Heart left ventricle (tissue), 16 donors: ENCODE measurements at places on chromosomes 5 and 9.

GRCh38 chr9:129113645-129114304 lies 2.6 kb downstream of the PTPA start:
- DNase-seq: no peak

- DNase-seq: no peak
These were observed 113.5 kb upstream of the PPP1R26 start for GRCh38 chr9:135366104-135366503.

DNA sequence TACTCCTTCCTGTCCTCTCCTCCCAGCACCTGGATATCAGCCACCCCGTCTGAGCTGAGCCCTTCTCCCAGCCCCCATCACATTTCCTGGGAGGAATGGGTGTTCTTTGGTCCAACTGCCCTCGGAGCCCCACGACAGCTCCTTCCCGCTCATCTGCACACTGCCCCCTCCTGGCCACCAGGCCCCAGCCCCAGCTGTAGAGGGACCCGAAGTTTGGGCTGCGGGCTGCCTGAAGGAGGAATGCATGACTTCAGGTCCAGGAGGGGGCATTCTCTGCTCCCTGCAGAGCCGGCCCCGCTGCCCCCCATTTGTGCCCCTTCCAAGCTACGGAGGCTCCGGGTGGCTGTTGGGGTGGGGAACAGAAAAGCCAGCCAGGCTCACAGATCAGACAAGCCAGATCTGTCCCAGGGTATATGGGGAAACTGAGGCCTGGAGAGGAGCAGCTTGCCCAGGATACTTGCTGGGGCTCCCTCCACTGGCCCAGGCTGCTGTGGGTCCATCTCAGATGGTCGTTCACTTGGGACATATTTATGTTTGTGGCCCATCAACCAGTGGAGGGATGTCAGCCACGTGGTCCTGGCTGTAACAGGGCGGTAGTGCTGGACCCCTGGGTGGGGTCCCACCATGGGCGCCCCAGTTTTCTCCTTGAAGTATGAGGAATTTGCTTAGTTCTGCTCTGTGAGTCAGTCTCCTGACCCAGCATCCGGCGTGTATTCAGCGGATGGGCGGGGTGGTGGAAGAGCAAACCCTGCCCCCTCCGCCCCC lies 33.1 kb downstream of the DAB2IP start:
- no peak for DNase-seq

GRCh38 chr5:141504216-141504615 lies 15.3 kb downstream of the PCDHGC5 start:
- no peak for DNase-seq

- DNase-seq: no peak
These were observed 77.2 kb downstream of the MRPS30 start for GRCh38 chr5:44885903-44886302.

GRCh38 chr5:4735261-4735660 lies 404.9 kb upstream of the ADAMTS16 start:
- DNase-seq: no peak

DNA sequence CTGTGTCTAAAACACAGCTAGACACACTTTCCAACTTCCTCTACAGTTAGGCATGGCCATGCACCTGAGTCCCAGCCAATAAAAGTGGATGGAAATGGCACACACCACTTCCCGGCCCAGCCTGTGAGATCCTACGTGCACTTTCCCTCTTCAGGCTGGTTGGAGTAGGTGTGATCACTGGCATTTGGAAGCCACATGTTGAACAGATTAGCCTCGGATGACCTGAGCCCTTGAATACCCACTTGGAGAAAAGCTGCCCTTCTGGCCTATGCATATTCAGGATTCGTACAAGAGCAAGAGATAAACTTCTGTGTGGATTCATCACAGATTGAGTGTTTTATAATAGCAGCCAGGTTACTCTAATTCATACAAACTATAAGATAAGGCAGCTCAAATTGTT lies 359.0 kb upstream of the SLC30A5 start:
- no peak for DNase-seq

- no peak for DNase-seq
These were observed 41.8 kb downstream of the DPYSL3 start for GRCh38 chr5:147467973-147468508.

- no peak for DNase-seq
These were observed 75.9 kb upstream of the SEMA6A start for GRCh38 chr5:116650544-116650943.

- DNase-seq: no peak
These were observed 468.4 kb downstream of the KDM4C start for GRCh38 chr9:7226007-7226640.

GRCh38 chr9:125652759-125653158 lies 54.2 kb downstream of the MAPKAP1 start:
- no peak for DNase-seq

DNA sequence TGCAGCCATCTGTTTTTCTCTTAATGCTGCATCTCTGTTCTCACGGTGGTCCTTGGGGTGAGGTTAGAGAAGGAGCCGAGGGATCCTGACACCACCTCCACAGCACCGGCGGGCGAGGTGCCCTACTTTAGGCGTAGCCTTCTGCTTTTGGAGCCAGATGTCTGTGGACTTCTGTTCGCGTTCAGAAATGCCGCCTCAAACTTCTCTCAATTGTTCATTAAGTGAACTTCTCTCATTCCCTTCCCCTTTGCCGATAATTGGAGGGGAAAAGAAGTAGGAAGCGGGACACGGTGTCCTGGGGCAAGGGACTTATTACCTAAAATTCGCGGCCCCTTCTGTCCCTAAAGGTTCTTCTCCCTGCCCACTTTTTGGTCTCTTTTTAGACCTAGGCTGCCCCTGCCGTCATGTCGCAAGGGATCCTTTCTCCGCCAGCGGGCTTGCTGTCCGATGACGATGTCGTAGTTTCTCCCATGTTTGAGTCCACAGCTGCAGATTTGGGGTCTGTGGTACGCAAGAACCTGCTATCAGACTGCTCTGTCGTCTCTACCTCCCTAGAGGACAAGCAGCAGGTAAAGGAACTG lies 455 bp downstream of the KIF20A start:
- DNase-seq: no peak

DNA sequence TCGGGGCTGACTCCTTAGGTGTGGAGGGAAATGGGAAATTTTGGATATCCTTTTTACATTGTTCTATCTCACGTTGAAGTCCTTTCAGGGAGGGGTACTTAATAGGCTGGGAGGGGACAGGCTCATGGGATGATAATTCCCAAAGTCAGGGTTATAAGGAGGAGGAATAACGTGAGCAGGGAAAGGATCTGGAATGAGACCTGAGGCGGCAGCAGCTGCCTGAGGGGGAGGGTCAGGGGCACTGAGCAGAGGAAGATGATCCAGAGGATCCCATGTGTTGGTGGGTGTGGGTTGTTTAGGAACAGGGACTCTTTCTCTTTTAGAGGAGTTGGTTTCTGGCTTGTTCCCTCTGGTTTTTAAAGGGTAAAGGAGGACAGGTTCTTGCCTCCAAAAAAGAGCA lies 18.7 kb downstream of the IFT74 start:
- no peak for DNase-seq

DNA sequence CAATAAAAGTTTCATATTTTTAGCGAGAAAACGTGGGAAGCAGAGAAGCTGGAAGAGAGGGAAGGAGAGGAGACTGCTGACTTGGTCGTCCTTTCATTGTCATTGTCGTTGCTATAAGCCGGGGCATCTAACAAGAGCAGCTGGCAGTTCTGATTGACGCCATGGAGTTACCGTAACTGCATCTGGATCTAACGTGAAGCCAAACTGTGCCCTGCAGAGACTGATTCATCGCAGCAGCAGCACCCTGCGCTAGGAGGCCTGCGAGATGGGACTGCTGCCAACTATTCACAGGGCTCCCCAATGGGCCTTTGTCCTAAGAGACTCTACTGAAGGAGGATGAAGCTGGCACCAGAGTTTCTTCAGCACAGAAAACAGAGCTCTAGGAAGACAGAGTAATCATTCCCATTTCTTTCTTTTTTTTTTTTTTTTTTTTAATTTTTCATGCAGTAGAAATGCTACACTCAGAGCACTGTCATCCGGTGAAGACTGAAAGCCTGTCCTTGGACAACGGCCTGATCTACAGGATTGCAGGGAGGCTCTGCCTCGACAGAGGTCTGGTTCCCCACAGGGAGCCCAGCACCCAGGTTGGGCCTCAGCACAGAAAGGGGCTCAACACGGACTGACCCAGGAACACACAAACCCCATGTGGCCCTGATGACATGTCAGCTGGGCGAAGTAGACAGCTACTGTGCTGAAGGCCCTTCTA lies 47.8 kb downstream of the RETREG1 start:
- no peak for DNase-seq

- DNase-seq: no peak
These were observed 120.6 kb downstream of the PAM start for GRCh38 chr5:102875721-102876123.

GRCh38 chr9:99104459-99105151 lies at the start of gene TGFBR1:
Gene TGFBR1 (plus strand): TSS chr9:99105113. CDS start chr9:99105206, 93 bp downstream.
- DNase-seq: peak; percentile 96

DNA sequence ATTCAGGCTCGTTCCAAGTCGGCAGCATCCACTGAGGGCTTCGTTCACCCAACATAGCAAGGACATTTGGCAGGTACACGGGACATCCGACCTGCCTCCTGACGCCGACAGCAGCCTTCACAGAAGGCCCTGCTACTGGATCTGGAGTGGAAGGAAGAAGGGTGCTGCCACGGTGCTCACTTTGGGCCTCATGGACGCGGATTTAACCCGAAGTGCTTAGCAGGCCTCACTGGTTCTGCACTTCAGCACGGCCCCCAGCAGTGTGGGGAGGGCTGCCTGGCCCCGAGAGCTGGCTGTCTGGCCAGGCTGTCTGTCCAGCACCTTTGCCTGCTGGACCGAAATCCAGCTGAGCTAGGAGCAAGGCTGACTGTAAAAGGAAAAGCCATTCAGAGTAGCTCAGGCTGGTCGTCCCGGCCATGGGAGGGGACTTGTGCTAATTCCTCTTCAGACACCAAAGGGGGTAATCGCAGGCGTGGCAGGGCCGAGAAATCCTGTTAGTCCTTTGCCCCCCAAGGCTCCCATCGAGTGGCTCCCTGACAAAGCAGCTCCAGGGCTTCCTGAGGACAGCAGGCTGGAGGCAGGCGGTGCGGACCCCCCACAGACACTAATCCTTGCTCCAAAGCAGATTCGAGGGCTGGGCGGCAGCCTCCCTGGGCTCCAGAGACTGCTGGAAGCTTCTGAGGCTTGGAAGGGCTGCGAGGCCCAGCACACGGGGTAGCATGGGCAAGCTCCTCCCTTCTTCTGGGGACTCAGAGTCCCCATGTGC lies 11.1 kb upstream of the RXRA start:
- peak; percentile 23 for DNase-seq

GRCh38 chr9:101172616-101173015 lies 144.1 kb downstream of the PLPPR1 start:
- DNase-seq: no peak

DNA sequence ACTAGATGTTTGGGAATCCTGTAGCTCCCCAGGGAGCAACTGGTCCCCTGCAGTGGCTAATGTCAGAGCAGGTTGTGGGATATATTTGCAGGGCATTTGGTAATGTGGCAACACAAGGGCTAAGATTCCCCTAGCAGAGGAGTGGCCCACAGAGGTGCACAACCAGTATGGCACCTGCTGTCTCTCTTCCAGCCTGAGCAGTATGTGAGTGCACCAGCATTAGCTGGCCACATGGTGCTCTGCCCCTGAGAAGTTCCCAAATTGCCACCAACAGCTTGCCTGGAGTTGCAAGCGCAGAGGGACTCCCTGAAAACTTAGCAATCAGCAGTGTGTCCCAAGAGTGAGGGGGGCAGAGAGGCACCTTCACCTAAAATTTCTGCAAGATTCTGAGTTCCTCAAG lies 53.2 kb upstream of the SNCAIP start:
- no peak for DNase-seq

- peak; percentile 17 for DNase-seq
These were observed 16.9 kb downstream of the IL5 start for GRCh38 chr5:132526290-132526973.

- no peak for DNase-seq
These were observed 5.2 kb upstream of the NKD2 start for GRCh38 chr5:1003296-1003937.

- no peak for DNase-seq
These were observed 278.1 kb upstream of the TNC start for GRCh38 chr9:115396071-115396529.

GRCh38 chr5:58088941-58089340 lies 370.9 kb downstream of the PLK2 start:
- DNase-seq: no peak

DNA sequence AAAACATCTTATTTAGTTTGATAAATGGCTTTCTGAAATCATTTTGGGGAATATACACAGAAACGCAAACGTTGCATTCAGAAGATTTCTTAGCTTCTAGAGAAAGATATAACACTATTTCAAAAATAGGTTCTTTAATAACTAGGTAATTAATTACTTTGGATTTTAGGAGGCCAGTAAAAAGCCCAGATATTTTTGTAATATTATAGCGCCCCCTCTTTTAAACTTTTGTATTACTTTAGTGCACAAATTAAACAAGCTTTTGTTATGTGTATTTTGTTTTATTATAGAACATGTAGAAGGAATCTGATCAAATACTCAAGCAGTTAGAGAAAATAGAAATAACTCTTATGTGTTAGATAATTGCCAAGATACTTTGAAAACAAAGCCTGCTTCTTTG lies 57.7 kb downstream of the COMMD10 start:
- DNase-seq: no peak

- no peak for DNase-seq
These were observed 44.2 kb downstream of the MRPL36 start for GRCh38 chr5:1755321-1755949.

DNA sequence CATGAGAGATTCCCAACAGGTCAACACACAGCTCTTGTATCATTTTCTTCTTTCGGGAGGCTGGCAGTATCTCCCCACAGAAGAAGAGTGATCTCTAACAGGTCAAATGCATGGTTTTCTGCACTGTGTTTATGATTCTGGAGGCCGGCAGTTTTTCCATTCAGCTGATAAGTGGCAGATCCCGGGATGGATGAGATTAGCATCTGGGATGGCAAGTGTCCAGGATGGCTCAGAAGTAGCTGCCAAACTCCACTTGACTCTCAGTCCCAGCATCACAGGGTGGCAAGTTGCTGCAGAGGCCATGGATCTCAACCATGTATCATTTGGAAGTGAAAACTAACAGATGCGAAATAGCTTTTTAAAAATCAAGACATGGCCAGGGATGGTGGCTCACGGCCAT lies 97.8 kb upstream of the SLC44A1 start:
- no peak for DNase-seq

DNA sequence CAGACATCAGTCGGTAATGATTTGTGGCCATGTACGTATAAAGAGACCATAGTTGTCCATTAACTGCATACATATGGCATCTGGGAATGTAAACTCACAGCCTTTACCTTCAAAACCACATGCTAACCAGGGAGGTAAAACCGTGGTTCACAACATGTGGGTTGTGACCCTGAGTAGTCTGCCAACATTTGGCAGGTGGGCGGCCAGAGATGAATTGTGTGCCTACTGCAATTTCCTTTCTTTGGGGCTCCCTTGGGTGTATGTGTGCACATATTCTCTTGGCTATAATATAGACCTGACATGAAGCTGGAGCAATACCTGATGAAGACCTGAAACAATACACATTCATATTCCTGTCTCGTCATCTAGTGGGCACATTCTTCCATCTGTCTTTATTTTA lies 396.0 kb downstream of the MLLT3 start:
- no peak for DNase-seq

GRCh38 chr9:98644011-98644410 lies 64.7 kb downstream of the GABBR2 start:
- no peak for DNase-seq

GRCh38 chr9:69822116-69822750 lies 1.6 kb downstream of the CFAP95 start:
- no peak for DNase-seq

GRCh38 chr5:80930940-80931339 lies 29.2 kb upstream of the RASGRF2 start:
- no peak for DNase-seq

GRCh38 chr5:120454094-120454798 lies 9.9 kb upstream of the PRR16 start:
- DNase-seq: no peak

- DNase-seq: no peak
These were observed 991 bp downstream of the IARS1 start for GRCh38 chr9:92292338-92293074.
